ENCODE measurements at places on chromosomes 4 and X.

DNA sequence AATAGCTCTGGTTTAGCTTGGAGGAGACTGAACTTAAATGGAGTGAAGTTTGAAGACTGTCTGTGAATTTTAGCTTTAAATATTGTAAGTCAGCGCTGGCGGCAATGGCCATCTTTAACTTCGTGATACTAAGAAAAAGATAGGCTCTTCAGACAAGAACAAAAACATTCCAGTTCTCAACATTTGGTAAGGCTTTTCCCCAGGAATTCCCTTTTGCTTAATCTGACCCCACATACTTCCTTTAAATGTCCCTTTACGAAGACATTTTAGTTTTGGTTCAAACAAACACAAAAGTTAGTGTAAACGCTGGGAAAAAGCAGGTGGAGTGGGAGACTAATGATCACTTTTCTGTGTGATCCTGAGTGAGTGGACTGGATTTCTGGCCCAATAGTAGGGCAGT lies 106.2 kb downstream of the MAML3 start:
- DNase-seq, result no peak

GRCh38 chrX:106897259-106897658 lies 5.9 kb downstream of the RIPPLY1 start:
- no peak for DNase-seq

GRCh38 chr4:14952352-14952751 lies 49.9 kb upstream of the CPEB2 start:
- no peak for DNase-seq

GRCh38 chrX:67426946-67427345 lies 116.9 kb upstream of the AR start:
- no peak for DNase-seq

- no peak for DNase-seq
These were observed 792 bp downstream of the SLC10A4 start for GRCh38 chr4:48483777-48484493.

GRCh38 chr4:55386073-55386472 lies 9.7 kb upstream of the TMEM165 start:
- DNase-seq, result no peak

GRCh38 chr4:94277534-94277933 lies 65.1 kb downstream of the HPGDS start:
- no peak for DNase-seq
